Subcutaneous preadipocyte (primary cell): ENCODE measurements at places on chromosomes 12 and 14. TPM values are rescaled to one million over a fixed set of nuclear protein-coding genes. Genes with fewer than 3 reads are reported as not detected.

ALDH1L2 gene
- 18.4 and 21.1 TPM in 2 replicates for total RNA-seq

RERGL gene
- not detected in 2 replicates for total RNA-seq

DIO3 gene
- total RNA-seq: not detected in 2 replicates

EMP1 gene
- 198 and 210 TPM in 2 replicates for total RNA-seq

PROX2 gene
- not detected in 2 replicates for total RNA-seq

KRT80 gene
- under 0.01 TPM in 1 of 2 replicates, not detected in the other for total RNA-seq

PTCSC3 gene
- total RNA-seq: not detected in 2 replicates

MYO1H gene
- not detected in 2 replicates for total RNA-seq

C14orf180 gene
- not detected in 2 replicates for total RNA-seq

RFX4 gene
- total RNA-seq: not detected in 2 replicates

MYBPC1 gene
- not detected in 2 replicates for total RNA-seq

COL2A1 gene
- total RNA-seq: not detected in 2 replicates

SPIC gene
- total RNA-seq: not detected in 2 replicates

PLEKHG7 gene
- total RNA-seq: not detected in 2 replicates

MSI1 gene
- total RNA-seq: under 0.01 TPM in 1 of 2 replicates, not detected in the other

PTGDR gene
- under 0.01 and 0.20 TPM in 2 replicates for total RNA-seq

LRP6 gene
- total RNA-seq: 18.7 and 35.0 TPM in 2 replicates

CAPS2 gene
- total RNA-seq: 4.8 and 5.3 TPM in 2 replicates

ISCU gene
- total RNA-seq: 76.2 and 82.3 TPM in 2 replicates

PLD4 gene
- under 0.01 TPM in 2 replicates for total RNA-seq

TPPP2 gene
- not detected in 2 replicates for total RNA-seq

CMKLR1 gene
- 7.0 and 9.0 TPM in 2 replicates for total RNA-seq

HOXC6 gene
- 2.9 and 3.7 TPM in 2 replicates for total RNA-seq

SLC17A8 gene
- under 0.01 TPM in 1 of 2 replicates, not detected in the other for total RNA-seq
